Stimulated activated CD4-positive, alpha-beta T cell treated with anti-CD3 and anti-CD28 coated beads, Interleukin-2, amount 100 ng/mL, for 24 hours (primary cell): ENCODE measurements at places on chromosomes 1 and 21.
A peak's percentile ranks its signal among the peaks of the same experiment; 100 is the strongest.

DNA sequence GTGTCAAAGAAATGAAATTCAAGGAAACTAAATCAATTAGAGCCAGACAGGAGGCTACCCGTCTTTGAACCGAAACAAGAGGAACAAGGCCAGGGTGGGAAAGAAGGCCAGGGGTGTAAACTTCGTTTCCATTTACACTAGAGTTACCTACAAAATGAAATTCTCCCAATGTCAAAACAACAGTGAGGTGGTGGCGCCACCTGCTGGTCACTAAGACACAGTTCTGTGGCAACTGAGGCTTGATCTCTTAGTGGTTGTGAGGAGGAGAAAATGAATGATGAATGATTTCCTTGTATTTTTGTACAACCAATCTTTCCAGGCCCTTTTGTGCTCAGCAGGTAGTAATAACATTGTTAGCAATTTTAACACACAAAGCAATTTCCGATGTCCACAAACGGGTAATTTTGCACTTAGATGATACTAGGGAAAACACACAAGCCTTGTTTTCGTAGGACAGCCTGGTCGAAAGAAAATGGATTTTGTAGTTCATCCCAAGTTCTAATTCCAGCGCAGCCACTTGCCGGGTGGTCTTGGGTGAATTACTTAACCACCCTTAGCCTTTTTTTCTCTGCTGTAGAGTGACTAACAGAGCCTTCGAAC is 54.8 kb upstream of the SOD1 start:
- DNase-seq = peak; percentile 79

GRCh38 chr1:183226963-183227362 is 40.9 kb downstream of the LAMC2 start:
- DNase-seq = no peak

GRCh38 chr1:11335417-11336056 is 62.5 kb downstream of the UBIAD1 start:
- no peak for DNase-seq

DNA sequence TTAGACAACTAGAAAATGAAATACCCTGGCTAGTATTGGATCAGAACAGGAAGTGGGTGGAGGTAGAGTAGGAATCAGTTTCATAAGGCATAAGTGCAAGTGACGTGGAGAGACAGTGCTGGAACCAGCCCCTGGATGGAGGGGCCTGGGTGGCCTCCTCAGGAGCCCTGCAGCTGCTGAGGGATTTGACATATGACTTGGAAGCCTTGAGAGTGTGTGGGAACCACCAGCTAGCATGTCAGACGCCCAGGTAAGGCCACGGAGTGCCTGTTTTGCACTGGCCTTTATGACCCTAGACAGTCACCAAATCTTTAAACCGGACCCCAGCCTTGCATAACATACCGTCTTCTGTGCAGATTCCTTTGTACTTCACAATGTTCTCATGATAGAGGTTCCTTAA is 94.4 kb downstream of the RAVER2 start:
- no peak for DNase-seq

GRCh38 chr21:36647279-36648093 is 51.4 kb upstream of the SIM2 start:
- DNase-seq = no peak

DNA sequence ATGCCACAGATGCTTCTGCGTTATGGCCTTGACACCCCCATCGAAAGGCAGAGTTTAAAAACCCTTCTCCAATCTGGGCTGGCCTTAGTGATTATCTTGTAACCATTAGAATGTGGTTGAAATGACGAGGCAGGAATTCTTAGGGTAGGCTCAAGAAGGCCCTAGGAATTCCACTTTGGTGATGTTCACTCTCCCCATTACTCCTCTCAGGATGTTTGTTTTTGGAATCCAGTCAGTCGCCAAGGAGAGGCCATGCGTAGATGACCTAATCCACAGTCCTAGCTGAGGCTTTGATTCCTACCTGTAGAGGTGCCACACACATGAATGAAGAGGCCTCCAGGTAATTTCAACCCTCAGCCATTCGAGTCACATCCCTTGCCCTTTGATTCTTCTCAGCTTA is 318.2 kb downstream of the NEGR1 start:
- DNase-seq = no peak

GRCh38 chr1:54126271-54126815 is 26.5 kb downstream of the CDCP2 start:
- no peak for DNase-seq

GRCh38 chr1:202038688-202039346 is 28.4 kb downstream of the ELF3 start:
- DNase-seq = no peak

DNA sequence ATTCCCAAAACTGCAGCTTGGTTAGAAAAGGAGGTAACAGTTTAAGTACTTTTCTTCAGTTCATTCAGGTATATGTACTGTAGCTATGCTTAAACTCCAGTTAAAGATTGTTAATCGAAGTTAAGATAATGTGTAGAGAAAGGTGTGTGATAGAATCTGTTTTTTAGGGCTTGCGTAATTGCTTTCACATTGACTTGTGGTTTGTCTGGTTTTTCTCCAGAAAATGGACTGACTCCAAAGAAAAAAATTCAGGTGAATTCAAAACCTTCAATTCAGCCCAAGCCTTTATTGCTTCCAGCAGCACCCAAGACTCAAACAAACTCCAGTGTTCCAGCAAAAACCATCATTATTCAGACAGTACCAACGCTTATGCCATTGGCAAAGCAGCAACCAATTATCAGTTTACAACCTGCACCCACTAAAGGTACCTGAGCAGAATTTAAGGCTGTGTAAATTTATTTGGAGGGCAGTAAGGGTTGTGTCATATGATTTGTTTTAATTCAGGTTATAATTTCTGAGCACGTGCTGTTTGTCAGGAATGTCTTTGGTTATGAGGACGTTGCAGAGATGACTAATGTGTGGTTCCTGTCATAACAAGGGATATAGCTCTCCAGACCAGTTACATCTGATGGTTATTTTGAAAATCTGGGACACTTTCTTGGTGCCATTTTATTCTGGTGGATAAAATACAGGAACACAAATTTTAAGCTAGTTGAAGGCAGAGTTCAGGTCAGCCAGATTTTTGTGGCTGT is 26.0 kb downstream of the ATF6 start:
- DNase-seq = no peak

DNA sequence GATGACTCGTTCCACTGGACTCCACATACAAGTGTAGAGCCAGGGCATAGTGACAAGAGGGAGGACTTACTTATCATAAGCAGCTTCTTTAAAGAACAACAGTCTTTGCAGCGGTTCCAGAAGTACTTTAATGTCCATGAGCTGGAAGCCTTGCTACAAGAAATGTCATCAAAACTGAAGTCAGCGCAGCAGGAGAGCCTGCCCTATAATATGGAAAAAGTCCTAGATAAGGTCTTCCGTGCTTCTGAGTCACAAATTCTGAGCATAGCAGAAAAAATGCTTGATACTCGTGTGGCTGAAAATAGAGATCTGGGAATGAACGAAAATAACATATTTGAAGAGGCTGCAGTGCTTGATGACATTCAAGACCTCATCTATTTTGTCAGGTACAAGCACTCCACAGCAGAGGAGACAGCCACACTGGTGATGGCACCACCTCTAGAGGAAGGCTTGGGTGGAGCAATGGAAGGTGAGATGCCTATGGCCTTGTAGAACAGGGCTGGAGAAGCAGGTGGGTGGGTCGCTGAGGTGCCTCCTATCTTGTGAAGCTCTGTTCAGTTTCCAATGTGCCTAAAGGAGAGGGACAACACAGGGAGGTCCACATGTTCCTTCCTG is 12.1 kb downstream of the MIA3 start:
- DNase-seq = no peak

DNA sequence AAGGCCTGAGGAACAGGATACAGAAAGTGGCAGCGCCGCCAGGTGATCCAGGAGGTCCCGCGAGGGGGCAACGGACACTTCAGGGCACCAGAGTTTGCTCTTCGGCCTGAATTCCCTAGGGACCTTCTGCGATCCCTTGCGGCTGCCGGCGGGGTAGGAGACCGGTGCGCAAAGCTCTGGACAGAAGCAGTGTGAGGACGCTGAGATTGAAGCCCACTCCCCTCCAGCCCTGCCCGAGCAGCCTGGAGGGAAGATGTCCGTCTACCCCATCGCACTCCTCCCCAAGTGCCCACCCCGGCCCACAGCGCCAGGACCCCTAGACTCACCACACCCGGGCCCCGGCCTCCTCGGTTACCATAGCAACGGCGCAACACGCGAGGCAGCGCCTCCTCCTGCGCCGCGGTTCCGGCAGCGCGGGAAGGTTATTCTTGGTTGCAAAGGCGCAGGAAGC is at the start of gene ANKRD45:
ANKRD45 (minus strand) TSS at position 361 of the 451 bp plus-strand sequence. CDS start 10,433 bp downstream, outside the sequence.
- DNase-seq = peak; percentile 17

DNA sequence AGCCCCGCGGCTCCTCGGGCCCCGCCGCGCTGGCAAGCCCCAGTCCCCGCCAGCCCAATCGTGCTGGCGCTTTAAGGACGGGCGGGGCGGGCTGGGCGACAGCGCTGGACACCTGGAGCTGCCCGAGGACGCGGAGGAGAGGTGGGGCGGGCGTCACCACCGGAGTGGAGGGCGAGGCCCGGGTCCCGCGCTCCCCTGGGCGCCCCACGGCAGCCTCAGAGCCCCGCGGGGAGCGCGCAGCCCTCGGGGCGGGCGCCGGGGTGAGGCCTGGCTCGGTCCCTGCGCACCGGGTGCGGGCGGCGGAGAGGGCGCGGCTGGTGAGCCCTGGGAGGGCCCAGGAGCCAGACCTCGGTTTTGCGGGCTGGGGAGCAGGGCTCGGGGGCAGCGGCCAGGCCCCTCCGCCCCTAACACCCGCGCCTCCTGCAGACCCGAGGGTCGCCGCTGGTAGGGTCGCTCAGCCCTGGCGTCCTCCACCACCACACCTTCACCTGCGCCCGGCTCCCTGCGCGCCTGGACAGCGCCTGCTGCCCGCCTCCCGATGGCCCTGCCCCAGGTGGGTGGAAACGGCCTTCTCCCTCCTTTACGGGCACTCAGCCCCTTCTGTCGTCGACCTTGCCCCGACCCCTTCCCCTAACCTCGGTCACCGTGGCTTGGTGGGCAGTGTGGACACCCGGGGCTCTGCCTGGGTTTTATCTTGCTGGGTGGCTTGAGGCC is at the start of gene TMEM61:
TMEM61 (plus strand) TSS at position 101 of the 714 bp plus-strand sequence; CDS start at position 539, 438 bp downstream.
- DNase-seq = no peak

- no peak for DNase-seq
Observed at GRCh38 chr1:198604975-198605374, 33.9 kb upstream of the PTPRC start.

- DNase-seq = no peak
Observed at GRCh38 chr1:222404710-222405109, 143.2 kb downstream of the HHIPL2 start.
